ENCODE measurements at places on chromosomes 4 and X. TPM values are rescaled to one million over a fixed set of nuclear protein-coding genes. Genes with fewer than 3 reads are reported as not detected.

DNA sequence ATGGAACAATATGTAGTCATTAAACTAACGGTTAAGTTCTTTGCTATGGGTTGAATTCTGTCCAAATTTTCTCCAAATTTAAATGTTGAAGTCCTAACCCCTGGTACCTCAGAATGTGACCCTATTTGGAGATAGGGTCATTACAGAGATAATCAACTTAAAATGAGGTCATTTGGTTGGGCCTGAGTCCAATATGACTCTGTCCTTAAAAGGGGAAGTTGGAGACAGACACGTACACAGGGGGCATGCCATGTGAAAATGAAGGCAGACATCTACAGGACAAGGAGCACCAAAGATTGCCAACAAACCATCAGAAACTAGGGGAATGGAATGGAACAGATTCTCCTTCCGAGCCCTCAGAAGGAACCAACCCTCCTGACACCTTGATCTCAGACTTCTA is 492.0 kb upstream of the FTHL17 start:
- no peak overlapping the region for H3K27ac ChIP-seq
- peaks cover 7% of the 10 kb centered on the region for H3K4me1 ChIP-seq
- no peaks in the 10 kb centered on the region for H3K27me3 ChIP-seq
- no peak overlapping the region for H3K4me3 ChIP-seq

GRCh38 chrX:136880452-136881013 is at the start of gene RBMX:
TSS of gene RBMX (minus strand) at chrX:136880725. CDS start at chrX:136879427, 1,298 bp downstream.
- no peaks in the 10 kb centered on the region for H3K27me3 ChIP-seq
- peak; percentile 92 for DNase-seq
- peak within 1 kb of the TSS; percentile 94 for H3K27ac ChIP-seq

DNA sequence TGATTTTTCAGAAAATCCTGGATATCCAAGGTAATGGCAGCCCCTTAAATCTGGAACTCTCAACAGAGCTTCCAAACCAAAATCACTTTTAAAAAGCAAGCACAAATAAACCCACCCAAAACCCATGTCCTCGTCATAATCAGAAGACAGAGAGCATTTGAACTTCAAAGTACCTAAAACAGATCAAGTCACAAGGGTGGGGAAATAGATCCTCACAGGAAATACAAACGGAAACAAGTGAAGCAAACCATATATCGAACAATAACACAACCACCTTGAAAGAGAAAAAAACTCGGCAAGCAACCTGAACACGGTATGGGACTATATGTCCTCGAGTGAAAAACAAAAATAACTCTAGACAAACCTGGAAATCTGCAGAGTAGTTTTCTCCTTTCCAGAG is 15.9 kb upstream of the CCNQ start:
- no peak overlapping the region for H3K27ac ChIP-seq
- H3K27me3 ChIP-seq, result peaks cover 21% of the 10 kb centered on the region
- no peaks in the 10 kb centered on the region for H3K36me3 ChIP-seq
- no peak overlapping the region for H3K4me3 ChIP-seq
- H3K4me1 ChIP-seq, result peaks cover 5% of the 10 kb centered on the region
- DNase-seq, result no peak

DNA sequence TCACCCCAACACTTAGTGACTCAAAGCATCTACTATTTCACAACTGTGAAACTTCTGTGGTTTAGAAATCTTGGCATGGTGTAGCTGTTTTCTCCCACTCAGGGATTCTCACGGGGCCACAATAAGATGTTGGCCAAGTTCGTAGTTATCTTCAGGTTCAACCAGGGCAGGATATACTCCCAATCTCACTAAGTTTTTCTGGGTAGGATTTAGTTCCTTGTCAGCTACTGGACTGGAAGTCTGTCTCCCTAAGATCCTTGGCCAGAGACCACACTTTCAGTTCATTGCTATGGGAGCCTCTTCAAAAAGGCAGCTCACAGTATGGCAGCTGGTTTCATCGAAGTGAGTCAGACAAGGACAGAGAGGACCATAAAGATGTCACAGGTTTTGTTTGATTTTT is 111.7 kb upstream of the PDHA2 start:
- H3K27ac ChIP-seq, result no peak overlapping the region
- H3K36me3 ChIP-seq, result no peaks in the 10 kb centered on the region
- H3K27me3 ChIP-seq, result no peaks in the 10 kb centered on the region
- peaks cover 10% of the 10 kb centered on the region for H3K4me1 ChIP-seq
- no peak for DNase-seq
- H3K4me3 ChIP-seq, result no peak overlapping the region

DNA sequence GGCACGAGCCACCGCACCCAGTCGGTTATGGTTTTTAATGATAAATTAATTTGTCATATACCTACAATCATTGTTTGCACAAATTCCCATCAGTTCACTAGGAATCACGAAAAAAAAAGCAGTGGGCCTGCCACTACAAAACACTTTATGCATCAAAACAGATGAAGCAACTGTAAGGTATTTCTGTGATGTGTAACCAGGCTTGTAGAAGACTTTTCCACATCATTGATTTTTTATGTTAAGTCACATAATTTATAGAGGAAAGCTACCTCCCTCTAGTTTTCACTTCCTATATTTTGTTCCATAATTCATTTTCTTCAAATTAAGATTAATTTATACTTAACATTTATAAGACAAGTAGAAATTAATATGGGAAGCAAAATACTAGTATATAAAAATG is 6.7 kb upstream of the FAM200B start:
- H3K36me3 ChIP-seq, result no peaks in the 10 kb centered on the region
- H3K4me3 ChIP-seq, result no peak overlapping the region
- no peak overlapping the region for H3K27ac ChIP-seq
- no peaks in the 10 kb centered on the region for H3K27me3 ChIP-seq
- peaks cover 37% of the 10 kb centered on the region for H3K4me1 ChIP-seq

DNA sequence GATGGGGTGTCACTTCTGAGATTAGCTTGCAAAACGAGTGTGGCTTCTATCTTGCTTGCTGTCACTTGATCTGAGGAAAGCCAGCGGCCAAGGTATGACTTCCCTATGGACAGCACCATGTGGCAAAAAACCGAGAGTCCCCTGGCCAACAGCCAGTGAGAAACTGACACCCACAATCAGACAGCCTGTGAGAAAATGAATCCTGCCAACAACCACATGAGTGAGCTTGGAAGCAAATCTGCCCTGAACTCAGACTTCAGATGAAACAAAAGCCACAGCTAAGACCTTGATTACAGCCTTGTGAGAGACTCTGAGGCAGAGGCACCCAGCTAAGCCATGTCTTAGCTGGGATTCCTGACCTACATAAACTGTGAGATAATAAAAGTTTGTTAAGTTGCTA is 45.5 kb downstream of the PPP1R2C start:
- no peak for DNase-seq
- H3K27ac ChIP-seq, result no peak overlapping the region
- no peaks in the 10 kb centered on the region for H3K4me1 ChIP-seq
- no peaks in the 10 kb centered on the region for H3K36me3 ChIP-seq
- H3K27me3 ChIP-seq, result peaks cover 4% of the 10 kb centered on the region
- no peak overlapping the region for H3K4me3 ChIP-seq

DNA sequence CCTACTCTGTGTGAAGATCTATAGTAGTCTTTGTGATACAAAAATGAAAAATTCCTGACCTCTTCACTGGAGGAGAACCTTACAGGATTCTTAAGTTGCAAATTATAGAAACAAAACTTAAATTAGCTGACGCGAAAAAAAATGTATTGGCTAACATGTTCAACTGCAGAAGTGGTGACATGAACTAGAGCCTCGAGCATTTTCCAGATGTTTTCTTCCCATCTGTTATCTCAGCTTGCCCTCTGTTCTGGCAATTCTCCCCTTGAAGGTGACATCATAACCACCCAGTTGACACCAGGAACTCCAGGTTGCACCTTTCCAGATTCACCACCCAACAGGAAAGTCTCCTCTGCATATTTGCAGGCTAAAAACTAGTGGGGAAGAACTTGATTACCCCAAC is 222.4 kb downstream of the KDR start:
- no peak overlapping the region for H3K4me3 ChIP-seq

DNA sequence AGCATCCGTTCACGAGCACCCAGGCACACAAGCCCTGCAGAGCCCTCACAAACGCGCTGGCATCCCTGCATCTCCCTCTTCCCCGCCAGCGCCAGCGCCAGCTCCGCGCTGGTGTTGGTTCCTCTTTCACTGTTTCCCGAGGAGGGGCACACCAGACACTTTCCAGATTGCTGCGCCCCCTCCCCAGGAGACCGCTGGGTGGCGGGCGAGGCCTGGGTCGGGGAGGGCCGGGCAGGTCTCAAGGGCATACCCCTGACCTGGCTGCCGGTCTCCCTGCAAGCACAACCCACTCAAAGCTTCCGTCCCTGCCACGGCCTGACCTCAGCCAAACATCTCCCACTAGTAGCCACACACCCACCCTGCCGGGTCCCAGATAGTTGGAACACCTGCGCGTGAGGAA is 2.2 kb upstream of the NKX1-1 start:
- no peak overlapping the region for H3K4me3 ChIP-seq
- peaks cover 9% of the 10 kb centered on the region for H3K27me3 ChIP-seq
- DNase-seq, result peak; percentile 80
- H3K36me3 ChIP-seq, result no peaks in the 10 kb centered on the region

REPS2 gene
- 2.2 TPM for total RNA-seq

ZCCHC12 gene
- not detected for total RNA-seq

ZNF185 gene
- total RNA-seq, result 13.7 TPM

CCDC110 gene
- 3.7 TPM for total RNA-seq
